Stimulated activated CD8-positive, alpha-beta memory T cell treated with anti-CD3 and anti-CD28 coated beads, Interleukin-4, amount 100 ng/mL, for 1 hour (primary cell): ENCODE measurements at places on chromosomes 13 and 19.

GRCh38 chr19:13154911-13155471 lies 4.8 kb downstream of the IER2 start:
- DNase-seq = peak; percentile 65

GRCh38 chr19:42629191-42629590 lies 34.5 kb upstream of the CEACAM8 start:
- DNase-seq = no peak

- no peak for DNase-seq
Measured at GRCh38 chr13:33326246-33326645, 40.7 kb upstream of the STARD13 start.

- DNase-seq = no peak
Measured at GRCh38 chr13:23321535-23322241, 111.8 kb downstream of the SACS start.

- no peak for DNase-seq
Measured at GRCh38 chr13:91085127-91085526, 262.4 kb upstream of the MIR17HG start.

GRCh38 chr19:32744555-32745325 lies 25.2 kb downstream of the TDRD12 start:
- no peak for DNase-seq

- no peak for DNase-seq
Measured at GRCh38 chr19:5839065-5840017, at the start of gene FUT6. FUT6 (minus strand) TSS chr19:5839702; CDS start chr19:5832567, 7,135 bp downstream.

GRCh38 chr13:100533588-100534041 lies 55.0 kb downstream of the GGACT start:
- no peak for DNase-seq

GRCh38 chr13:27926644-27927434 lies 7.0 kb downstream of the PDX1 start:
- no peak for DNase-seq

GRCh38 chr13:29498426-29499040 lies 97.0 kb downstream of the SLC7A1 start:
- no peak for DNase-seq

DNA sequence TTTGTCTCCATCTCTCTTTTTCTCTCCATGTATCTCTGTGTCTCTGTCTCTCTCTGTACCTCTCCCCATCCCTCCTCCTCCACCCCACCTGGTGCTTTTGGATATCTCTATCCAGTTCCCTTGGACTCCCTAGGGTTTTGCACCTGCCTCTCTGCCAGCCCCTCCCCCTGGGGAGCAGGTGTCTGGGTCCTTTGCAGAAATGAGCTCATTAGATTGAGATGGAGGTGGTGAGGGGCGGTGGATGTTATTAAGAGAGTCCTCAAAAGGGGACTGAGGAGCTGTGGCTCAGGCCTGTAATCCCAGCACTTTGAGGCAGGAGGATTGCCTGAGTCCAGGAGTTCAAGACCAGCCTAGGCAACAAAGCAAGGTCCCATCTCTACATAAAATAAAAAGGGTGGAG lies 2.1 kb downstream of the KCNN4 start:
- no peak for DNase-seq

DNA sequence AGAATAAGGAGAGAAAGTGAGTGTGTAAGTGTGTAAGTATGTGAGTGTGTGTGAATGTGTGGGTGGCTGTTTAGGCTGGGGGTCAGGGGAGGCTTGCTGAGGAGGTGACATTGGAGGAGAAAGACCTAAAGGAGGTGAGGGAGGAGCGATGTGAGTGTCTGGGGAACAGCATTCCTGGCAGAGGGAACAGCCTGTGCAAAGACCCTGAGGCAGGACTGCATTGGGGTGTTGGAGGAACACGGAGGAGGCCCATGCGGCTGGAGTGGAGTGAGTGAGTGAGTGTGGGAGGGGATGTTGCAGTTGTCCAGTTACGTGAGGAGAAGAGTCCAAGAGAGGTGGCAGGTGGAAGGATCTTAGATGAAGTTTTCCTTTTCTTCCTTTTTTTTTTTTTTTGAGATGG lies 31.8 kb downstream of the NFILZ start:
- no peak for DNase-seq

DNA sequence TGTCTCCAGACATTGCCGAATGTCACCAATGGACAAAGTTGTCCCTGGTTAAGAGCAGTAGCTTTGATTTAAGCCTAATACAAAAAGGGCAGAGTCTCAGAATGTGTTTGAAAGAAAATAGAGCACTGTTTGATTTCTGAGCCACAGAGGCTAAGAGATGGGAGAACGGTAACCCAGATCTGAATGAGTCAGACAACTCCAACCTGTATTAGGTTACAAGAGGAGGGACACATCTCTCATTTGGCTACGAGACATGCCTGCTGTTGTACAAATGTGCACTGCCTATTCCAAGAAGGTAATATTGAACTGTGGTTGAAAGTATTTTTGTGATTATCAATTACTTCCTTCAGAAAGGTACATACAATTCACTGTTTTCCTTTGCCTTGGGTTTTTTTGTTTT lies 4.9 kb upstream of the HSPH1 start:
- no peak for DNase-seq

DNA sequence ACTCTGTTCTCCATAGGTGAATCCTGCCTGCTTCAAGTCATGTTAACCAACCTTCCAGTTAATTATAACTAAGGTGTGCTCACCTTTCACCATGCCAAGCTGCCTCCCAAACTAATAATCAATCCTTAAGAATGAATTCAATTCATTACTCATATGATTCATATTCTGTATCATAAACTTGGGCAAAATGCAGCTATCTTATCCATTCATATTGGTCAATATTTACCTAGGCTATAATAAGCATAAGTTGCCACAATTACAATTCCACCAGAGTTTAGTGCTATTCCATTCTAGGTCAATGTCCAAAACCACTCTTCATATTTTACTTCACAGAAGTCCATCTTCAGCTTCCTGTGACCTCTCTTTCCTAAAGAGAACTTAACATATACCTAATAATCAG lies 13.4 kb downstream of the ELF1 start:
- no peak for DNase-seq

DNA sequence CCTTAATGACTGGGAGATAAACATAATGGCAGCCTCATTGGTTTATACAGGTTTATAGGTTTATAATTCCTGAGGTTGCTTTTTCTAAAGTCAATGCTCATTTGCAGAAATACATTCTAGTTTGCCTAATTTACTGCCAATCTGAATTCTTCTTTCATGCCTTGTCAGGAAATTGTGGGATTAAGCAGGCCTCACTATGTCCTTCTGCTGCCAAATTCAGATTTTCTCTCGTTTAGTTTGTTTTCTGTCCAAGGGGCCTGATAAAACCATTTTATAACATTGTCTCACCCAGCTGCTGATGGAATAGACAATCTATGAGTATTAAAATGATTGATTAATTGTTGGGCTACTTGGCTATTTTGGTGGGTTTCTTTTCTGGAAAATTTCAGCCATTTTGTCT lies 42.4 kb upstream of the OBI1 start:
- DNase-seq = no peak

GRCh38 chr13:72788831-72789230 lies 6.9 kb downstream of the PIBF1 start:
- DNase-seq = no peak

DNA sequence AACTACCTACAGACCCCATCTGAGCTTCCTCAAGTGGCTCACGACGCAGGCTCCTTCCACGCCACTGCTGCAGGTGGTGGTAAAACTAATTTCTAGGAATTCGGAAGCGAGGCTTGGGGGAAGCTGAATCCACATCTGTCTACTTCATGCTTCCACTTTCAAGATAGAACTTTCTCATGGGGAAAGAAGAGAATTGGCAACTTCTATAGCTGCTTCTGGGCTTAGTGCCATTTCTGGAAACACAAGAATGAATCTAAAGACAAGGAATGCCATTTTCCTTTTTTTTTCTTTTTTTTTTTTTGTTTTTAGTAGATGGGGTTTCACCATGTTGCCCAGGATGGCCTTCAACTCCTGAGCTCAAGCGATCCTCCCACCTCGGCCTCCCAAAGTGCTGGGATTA lies 2.8 kb upstream of the NLRP12 start:
- no peak for DNase-seq

GRCh38 chr13:97256343-97256783 lies 34.2 kb downstream of the MBNL2 start:
- no peak for DNase-seq

- no peak for DNase-seq
Measured at GRCh38 chr13:113267642-113268405, 29.2 kb upstream of the LAMP1 start.

GRCh38 chr13:23820530-23820929 lies 68.7 kb downstream of the MIPEP start:
- DNase-seq = no peak

GRCh38 chr13:32092496-32092895 lies 60.9 kb downstream of the FRY start:
- no peak for DNase-seq

DNA sequence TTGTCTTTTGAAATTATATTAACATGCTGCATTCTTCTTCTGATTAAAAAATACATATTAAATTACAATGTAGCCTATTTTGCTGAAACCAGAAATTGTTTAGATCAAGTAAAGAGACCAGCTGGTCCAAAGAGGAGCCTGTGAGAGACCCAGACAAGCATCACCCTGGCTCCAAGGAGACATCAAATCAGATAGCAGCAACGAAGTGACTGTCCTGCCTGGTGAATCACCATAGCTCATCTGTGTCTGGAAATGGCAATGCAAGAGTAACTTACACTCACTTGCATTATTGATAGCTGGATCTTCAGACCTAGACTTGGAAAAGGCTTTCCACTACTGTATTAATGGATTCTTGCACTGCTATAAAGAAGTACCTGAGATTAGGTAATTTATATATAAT lies 169.1 kb downstream of the KCTD12 start:
- DNase-seq = no peak

DNA sequence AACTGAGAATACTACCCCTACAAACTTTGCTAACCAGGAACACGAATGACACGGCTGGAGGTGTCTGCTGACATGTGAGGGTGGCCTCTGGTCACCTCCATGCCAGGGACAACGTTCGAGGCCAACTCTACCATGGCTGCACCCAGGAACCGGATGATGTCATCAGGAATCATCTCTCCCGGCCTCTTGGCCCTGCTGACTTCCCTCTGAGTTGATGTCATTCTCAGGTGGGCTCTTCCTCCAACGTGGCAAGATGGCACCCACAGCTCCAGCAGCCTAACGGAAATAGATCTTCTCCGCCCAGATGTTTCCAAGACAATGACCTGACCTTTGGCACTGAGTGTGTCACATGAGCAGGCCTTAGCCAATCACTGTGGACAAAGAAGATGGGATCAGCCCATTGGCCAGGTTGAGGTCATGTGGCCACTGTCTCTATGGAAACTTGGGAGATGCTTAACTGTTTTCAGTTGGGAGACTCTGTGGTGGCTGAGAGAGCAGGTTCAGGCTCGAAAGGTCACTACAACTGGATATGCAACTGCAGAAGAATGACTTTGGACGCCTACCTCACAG lies 15.0 kb downstream of the MBD3L2B start:
- no peak for DNase-seq

DNA sequence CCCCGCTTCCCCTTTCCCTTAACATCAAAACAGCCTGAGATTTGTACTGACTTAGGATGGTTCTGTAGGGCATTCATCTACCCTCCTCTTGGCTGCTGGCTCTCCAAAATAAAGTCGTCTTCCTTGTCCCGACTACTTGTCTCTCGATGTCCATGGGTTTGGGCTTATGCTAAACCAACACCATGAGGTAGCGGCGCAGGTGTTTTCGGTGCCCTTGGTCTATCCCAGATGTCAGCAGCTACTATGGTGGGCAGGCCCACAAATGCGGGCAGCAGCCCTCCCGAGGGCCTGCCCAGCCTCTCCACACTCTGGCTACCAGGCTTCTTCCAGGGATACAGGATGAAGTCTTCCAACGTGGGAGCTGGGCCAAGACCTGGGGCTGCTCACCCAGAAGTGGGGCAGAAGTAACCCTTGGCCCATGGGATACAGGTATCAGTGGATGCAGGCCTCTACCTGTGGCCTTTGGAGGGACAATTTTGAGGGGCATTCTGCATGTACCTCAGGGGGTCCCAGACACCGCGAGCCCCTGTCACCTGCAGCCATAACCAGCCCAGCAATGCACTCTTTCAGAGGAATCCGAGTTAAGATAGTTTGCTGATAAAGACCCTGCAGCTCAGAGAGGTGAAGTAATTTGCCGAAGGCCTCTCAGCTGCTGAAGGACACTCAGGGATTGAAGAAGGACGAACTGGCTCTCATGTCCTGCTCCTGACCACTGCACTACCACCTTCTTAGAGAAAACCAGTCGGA lies 47.8 kb upstream of the VSTM2B start:
- no peak for DNase-seq

DNA sequence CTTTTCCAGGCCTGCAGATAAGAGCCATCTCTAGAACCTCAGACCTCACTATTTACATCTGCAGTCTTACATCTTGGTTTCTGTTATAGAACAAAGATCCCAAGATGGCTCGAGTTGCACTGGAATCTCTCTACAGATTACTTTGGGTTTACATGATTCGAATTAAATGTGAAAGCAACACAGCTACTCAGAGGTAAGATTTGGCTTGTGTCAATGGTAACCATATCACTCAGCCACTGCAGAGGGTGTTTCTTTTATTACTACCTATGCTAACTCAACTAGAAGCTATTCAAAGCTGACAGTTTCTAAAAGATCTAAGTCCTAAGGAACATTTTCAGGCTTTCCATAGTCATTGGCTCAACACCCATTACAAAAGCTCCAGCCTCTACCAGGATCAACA lies 115.6 kb downstream of the FRY start:
- DNase-seq = no peak
